ENCODE measurements at places on chromosomes 11 and 22. TPM values are rescaled to one million over a fixed set of nuclear protein-coding genes. Genes with fewer than 3 reads are reported as not detected.

Gene PYGM
- 16.4 TPM for total RNA-seq

Gene INSC
- total RNA-seq: 10.5 TPM

Gene B3GAT3
- total RNA-seq: 35.4 TPM

Gene MTA2
- total RNA-seq: 89.6 TPM

Gene CYB5R2
- total RNA-seq: 50.8 TPM

DNA sequence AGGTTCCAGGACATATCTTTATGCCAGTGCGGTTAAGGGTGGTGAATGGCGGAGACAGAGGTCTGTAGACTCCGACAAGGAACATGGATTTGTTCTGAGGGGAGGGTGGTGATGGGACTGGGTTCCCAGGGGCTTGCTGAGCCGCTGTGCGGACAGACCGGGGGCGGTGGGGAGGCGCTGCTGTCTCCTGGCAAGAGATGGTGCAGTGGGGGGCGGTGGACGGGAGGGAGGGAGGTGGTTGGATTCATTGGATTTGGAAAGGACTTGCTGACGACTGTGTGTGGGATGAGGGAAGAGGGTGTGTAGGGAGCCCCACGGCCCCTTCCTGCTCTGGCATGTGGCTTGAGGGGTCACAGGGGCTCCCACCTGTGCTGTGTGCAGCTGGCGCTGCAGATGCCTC, 43.2 kb downstream of the FLRT1 start:
- H3K4me1 ChIP-seq: no peaks in the 10 kb centered on the region
- no peaks in the 10 kb centered on the region for H3K27me3 ChIP-seq
- DNase-seq: no peak
- no peaks in the 10 kb centered on the region for H3K36me3 ChIP-seq
- no peak overlapping the region for H3K4me3 ChIP-seq
- no peak overlapping the region for H3K27ac ChIP-seq
